ENCODE measurements at places on chromosomes 1 and 21.

DNA sequence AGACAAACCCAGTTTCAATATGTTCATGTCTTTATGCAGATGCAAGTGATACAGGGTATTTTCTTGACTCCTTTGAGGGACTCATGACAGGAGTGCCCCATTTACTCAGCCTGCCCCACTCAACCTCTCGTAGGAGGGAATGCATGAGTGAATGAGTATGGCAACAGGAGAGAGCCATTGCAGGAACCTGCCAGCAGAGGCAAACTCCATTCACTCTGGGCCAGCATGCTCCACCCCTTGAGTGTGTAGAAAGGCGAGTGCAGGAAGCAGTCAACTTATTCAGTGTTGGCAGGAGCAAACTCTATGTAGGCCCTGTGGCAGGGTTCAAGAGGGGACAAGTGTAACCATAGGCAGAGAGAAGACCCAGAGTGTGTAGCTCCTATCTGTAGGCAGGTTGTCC lies 1526.3 kb downstream of the PLA2G4A start:
- DNase-seq = no peak

- DNase-seq = no peak
Measured at GRCh38 chr1:185450917-185451316, 133.9 kb upstream of the IVNS1ABP start.

DNA sequence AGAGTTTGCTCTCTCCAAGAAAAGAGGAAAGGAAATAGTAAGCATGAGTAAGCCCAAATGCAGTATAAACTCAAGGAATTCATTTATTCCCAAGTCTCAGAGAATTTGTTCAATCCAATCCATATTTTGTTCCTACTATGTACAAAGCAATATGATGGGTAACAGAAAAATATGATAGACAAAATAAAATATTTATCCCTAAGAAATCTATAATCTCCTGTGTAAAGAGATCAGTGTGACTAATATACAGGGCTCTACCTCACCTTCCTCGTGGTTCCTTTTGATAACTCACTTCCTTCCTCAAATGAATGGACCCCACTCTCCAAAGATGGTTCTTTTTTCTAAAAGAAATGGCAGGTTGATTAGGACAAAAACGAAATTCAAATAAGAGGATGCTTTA lies 7.6 kb downstream of the CLSPN start:
- DNase-seq = no peak

- no peak for DNase-seq
Measured at GRCh38 chr1:158355773-158356285, 2.1 kb downstream of the CD1E start.

DNA sequence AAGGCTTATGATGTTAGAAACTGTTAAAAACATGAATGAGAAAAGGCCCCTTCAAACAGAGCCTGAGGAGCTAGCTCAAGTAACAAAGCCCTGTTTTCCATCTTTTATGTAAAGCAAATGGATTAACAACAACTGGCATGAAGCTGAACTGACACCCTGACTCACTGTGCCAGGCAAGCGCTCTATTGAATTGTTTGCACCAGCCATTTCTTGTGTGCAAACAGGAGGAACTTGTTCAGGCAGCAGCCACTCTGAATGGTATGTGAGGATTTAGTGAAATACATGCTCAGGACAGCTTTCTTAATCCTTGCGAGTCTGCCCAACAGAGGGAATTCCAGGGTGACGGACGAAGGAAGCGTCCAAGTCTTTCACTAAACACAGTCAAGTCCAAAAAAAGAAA lies 291.1 kb upstream of the ADGRL2 start:
- no peak for DNase-seq

- no peak for DNase-seq
Measured at GRCh38 chr1:207935166-207935583, 24.2 kb upstream of the CD34 start.

DNA sequence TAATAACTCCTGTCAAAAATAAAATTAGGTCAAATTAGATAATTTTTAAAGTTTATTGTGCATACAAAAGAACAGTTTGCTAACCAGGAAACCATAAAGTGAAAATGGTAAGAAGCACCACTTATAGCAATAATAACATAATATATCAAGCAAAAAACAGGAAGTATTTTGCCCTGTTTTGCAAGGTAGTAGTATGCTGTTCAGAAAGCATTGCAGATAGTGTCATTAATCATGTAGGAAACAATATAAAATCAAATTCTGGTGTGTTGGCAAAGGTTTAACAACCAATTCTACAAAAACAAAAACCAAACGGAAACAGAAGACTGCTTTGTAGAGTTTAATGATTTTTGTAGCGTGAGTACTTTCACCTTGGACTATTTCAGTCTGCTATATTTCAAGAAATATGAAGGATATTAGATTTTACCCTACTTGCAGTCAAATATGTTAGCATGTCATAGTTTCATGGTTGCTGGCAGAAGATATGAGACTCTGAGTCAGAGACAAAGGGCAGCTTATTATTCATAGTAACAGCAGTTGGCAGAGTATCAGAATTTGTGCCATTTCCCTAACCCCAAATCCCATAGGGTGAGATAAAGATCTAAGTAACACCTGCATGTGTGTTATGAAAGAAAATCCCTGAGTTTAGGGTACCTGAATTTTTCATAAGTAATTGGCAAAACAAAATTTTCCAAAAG lies 729.0 kb upstream of the BRINP3 start:
- no peak for DNase-seq

DNA sequence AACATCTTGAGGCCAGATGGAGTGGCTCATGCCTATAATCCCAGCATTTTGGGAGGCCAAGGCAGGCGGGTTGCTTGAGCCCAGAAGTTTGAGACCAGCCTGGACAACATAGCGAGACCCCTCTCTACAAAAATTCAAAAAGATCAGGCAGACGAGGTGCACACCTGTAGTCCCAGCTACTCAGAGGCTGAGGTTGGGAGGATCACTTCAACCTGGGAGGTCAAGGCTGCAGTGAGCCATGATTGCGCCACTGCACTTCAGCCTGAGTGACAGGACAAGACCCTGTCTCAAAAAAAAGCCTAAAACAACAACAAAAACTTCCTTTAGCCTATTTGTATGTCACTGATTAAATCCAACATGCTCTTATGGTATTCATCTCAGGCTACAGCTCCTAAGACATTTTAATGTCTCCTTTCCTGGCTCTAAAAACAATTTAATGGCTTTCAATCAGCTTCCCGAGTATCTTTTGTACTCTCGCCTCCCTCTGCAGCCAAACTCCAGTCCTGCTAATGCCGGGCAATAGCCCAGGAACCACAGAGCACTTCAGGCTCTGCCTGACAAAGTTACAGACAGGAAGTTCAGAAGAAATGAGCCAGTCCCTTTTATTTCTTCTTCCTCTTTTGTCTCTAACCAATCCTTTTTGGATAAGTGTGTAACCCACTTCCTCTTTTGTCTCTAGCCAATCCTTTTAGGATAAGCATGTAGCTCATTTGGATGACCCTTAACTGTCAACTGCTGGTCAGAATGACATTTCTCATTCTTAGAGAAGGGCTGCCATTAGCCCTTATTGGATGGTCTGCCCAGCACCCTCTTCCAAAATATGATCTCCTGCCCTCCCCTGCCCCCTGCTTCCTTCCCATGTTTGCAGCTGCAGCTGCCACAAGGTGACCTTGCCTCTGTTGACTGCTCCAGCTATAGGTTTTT lies 6.6 kb upstream of the DOP1B start:
- DNase-seq = no peak

DNA sequence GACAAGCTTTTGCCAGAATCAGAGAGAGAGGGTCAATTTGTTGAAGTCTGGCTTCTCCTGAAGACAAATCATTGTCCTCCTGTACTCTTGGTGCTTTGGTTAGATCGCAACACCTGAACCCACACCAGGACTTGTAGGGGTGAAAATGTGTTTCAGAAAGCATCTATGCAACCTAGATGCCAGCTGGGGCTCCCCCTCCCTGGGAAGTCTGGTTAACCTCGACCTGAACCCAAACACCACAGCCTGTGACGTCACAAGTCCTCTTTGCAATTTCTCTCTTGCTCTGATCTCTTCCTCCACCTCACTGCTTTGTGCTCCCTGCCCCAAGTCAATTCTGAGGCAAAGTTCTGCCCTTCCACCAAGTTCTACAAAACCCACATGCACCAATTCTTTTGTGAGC lies 42.8 kb upstream of the USP24 start:
- DNase-seq = peak; percentile 50

DNA sequence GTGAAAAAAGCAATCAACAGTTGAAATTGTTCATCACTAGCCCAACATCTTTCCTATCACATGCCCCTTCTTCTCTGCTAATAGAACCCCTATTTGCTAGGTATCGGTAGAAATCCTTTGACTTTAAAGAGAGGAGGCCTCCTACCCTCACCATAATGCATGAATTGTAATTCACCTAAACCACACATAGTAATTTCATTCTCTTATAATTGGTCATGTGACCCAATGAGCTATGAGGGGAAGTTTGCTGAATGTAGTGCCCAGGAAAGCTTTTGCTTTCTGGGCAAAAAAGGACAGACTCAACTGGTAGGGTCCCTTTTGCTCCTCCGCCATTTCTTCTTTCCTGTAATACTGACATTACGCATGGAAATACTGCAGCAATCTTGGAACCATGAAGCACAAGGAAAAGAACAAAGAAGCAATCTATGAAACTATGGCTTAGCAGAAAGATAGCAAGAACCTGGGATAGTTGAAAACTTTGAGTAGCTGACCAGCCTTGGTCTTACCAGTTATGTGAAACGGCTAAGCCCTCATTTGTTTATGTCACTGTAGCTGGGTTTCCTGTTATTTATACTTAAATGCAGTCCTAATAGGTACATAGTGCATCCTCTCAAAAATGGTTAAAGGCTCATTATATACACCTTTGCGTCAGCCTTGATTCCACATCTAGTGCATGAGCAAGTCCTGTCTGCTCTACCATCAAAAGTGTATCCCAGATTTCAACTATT lies 10.2 kb upstream of the CHI3L2 start:
- DNase-seq = no peak

- no peak for DNase-seq
Measured at GRCh38 chr1:96710708-96711477, 10.7 kb upstream of the PTBP2 start.

GRCh38 chr1:216705676-216706075 lies 17.6 kb downstream of the ESRRG start:
- no peak for DNase-seq

- DNase-seq = peak; percentile 31
Measured at GRCh38 chr21:41816583-41817165, 49.8 kb upstream of the RIPK4 start.

GRCh38 chr1:86207323-86207722 lies 50.8 kb upstream of the COL24A1 start:
- no peak for DNase-seq

DNA sequence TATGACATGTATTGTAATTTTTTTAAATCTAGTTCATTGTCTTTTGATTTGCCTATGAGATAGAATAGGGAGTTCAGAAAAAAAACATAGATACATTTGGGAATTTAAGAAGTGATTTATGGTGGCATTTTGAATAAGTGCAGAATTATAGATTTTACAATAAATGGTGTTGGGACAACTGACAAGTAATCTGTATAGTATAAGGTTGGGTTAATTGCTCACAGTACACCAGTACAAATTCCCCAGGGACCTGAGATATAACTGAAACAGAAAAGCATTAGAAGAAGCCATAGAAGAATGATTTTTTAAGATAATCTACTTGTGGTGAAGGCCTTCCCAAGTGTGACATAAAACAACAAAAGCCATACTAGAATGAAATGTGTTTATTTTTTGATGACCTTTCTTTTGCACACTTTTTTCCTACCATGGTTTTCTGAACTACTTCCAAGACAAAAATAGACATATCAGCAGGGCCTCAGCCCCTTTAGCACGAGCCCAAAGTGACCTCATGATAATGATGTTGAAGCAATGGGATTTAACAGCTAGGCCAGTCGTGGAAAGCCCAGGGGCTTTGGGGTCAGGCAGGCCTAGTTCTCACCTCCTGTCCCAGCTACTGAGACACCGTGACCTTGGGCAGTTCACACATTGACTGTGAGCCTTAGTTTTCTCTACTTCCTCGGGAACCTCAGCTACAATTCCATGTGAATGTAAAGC lies 87.4 kb downstream of the GREM2 start:
- DNase-seq = no peak
